Foreskin keratinocyte (primary cell): ENCODE measurements at places on chromosomes 5 and 9. TPM values are rescaled to one million over a fixed set of nuclear protein-coding genes. Genes with fewer than 3 reads are reported as not detected.
A peak's percentile ranks its signal among the peaks of the same experiment; 100 is the strongest.

The STXBP1 gene
- 15.5 and 18.7 TPM in 2 replicates for polyA plus RNA-seq

The KIF4B gene
- polyA plus RNA-seq = not detected in 2 replicates

The C5orf58 gene
- polyA plus RNA-seq = not detected in 2 replicates

The IRX4 gene
- polyA plus RNA-seq = 22.0 and 32.8 TPM in 2 replicates

The DIPK1B gene
- polyA plus RNA-seq = 0.18 and 0.19 TPM in 2 replicates

The TSSK1B gene
- not detected in 2 replicates for polyA plus RNA-seq

GRCh38 chr9:126154869-126155268, 171.8 kb upstream of the MVB12B start:
- DNase-seq = no peak

- DNase-seq = no peak
These were observed 249.3 kb upstream of the DMRT1 start for GRCh38 chr9:592225-592624.

DNA sequence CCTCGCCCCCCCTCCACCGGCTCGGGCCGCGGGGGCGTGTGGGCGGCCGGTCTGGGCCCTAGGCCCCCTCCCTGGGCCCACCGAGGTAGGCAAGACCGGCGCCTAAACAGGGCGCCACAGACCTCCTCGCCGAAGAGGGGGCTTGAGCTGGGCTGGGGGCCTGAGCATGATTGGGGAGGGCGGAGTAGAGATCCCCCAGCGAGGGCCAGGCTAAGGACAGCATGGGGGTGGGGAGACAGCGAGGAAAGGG, 108.9 kb downstream of the PSD2 start:
- DNase-seq = no peak

DNA sequence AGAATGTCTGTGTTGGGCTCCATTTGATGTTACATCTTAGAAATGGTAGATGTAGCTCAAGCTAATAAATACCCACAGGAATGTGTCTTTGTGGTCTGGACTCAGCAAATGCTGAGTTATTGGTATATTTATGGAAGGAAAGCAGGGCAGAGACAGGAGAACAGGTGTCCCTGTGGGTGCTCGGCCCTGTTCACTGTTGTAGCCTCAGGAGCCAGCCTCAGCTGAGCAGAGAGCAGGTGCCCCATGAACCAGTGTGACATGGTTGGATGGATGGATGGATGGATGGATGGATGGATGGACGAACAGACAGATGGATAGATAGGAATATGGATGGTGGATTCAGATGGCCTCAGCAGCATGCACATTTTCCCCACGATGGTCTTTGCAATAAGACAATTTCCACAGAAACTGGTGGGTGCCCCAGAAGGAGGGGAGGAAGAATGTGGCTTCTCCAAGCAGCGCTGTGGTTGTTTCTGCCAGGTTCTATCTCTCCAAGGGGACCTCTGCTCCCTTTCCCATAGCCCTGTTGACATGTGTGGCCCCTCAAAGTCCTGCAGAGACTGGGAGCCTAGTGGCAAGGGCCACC, 8.2 kb upstream of the IRF1 start:
- DNase-seq = no peak

DNA sequence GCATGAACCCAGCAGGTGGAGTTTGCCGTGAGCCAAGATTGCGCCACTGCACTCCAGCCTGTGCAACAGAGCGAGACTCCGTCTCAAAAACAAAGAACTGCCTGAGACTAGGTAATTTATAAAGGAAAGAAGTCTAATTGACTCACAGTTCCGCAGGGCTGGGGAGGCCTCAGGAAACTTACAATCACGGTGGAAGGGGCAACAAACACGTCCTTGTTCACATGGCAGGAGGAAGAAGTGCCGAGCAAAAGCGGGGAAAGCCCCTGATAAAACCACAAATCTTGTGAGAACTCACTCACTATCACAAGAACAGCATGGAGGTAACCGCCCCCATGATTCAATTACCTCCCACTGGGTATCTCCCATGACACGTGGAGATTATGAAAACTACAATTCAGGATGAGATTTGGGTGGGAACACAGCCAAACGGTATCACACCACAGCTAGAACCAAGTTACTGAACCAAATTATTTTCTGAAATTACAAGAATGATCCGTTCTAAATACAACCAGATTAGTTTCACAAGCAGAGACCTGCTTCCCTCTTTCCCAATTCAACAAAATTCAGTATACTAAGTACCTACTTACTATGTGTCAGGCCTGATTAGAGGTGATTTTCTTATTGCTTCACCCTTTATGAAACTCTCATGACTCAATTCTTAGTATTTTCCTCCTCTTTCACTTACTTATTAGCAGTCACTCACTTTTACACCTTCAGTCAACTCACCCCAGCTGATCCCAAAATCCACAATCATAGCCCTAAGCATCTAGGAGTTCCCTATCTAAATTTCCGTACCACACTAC, 8.4 kb downstream of the UBTD2 start:
- DNase-seq = peak; percentile 92

DNA sequence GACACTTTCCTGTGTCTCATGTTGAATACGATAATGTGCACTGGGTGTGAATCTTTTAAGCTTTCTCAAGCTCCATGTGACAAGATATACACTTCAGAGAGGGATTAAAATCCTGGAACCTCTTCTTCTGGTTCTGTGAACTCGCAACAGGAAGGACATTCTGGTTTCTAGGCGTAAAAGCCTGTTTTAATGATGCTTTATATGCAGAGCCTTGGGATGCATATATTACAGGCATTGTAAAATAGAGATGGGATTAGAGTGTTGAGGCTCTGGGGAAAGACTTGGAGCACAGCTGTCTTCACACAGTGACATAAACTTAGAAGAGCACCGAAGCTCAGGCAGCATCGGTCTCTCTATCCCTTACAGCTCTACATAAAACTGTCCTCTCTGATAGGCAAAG, 107.7 kb upstream of the SV2C start:
- DNase-seq = no peak

DNA sequence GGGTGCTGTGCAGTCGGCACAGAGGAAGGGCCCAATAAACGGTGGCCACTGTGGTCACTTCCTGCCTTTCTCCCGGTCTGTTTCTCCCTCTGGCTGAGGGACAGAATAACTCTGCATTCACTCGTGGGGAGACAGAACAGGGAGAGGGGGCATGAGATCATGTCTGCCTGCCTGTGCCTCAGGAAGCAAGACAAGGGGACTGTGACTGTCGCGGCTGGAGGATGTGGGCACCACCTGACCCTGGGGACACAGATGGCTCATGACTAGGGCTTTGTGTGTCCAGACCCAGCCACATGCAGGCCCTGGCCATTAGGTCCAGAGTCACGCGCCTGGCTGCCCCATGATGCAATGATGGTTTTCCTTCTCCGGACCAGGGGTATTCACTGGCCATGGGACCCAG, 5.8 kb downstream of the TRUB2 start:
- no peak for DNase-seq

DNA sequence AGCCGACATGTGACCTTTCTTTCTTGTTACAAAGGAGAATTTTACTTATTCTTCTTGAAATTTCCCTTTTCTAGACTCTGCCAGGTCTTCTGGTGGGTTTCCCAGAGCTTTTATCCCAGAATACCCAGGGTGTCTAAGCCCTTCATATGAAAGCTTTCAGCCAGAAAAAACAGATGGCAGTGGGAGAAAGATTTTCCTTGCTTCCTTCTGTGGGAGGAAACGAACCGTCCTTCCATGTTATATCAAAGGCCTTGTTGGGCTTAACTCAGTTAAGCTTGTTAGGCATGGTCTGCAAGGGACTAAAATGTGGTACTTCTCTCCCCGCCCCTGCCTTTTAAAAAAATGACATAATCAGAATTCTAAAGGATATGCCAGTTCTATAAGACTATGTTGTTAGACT, 47.5 kb downstream of the SPATA31D1 start:
- no peak for DNase-seq

DNA sequence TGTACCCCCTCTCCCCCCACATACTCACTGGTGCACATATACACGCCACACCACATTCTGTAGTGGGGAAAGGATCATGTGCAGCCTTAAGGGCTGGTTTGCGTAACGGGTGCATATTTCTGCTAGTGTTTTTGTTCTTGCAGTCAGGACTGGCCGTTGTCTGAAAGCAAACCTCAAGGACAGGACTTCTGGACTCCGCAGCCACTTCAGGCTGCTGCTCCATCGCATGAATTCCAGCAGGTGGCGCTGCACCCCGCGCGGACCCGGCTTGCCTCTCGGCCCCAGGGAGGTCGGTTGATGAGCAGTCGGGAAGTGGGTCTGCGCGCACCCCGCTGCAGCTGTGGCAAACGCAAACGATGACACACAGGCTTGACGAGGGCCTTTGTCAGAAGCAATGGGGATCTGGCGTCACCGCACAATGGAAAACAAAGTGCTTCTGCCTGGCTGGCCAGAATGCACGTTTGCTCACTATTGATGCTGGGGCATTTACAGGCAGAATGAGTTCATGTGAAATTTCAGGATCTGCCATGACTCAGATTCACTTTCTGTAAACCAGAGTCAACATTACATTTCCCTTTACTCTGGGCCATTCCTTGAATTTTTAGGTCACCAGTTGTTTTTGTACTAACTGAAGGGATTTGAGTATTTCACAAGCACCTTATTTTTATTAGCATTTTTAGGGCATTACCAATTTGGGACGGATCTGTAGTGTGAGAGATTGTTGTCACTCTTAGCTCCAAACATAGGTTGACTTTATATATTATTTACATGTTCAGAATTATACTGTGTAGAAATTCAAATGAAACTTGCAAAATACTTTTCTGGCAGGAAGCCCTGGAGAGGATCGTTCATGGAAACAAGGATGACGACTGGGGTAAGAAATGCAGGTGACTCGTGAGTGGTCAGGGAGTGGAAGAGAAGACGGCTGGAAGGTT, 36.4 kb upstream of the GLRX start:
- peak; percentile 95 for DNase-seq

DNA sequence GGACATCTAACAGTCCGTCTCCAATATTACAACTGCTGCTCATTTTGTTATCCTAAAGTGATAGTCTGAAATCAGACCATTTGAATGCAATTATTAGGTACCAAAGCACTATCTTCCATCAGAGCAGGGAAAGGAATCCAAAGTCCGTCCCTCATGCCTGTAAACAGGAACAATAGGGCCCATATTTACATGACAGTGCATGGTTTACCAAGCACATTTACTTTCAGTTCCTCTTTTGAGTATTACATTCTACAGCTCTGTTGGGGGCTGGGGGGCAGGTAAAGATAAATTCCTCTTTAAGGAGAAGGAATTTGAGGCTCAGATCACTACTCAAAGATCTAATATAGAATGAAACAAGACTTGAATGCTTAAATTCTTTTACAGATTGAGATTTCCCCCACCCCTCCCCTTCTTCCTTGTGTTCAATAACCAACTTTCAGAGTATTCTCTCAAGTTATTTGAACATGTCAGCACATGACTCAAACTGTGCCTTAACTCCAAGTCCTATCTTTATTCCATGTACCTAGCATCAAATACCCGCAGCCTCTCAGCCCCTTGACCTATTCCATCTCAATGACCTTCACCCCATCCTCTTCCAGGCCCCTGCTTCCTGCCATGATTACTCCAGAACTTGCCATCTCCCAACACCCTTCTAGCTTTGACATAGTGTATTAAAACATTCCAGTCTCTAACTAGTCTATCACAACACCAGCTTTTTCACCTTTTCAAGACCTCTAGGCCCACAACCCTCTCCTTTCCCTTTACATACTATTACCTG, 71.0 kb downstream of the BRINP1 start:
- no peak for DNase-seq

GRCh38 chr5:36569491-36569890, 36.9 kb upstream of the SLC1A3 start:
- no peak for DNase-seq

GRCh38 chr9:96478829-96479371, 28.9 kb downstream of the HABP4 start:
- peak; percentile 2 for DNase-seq

DNA sequence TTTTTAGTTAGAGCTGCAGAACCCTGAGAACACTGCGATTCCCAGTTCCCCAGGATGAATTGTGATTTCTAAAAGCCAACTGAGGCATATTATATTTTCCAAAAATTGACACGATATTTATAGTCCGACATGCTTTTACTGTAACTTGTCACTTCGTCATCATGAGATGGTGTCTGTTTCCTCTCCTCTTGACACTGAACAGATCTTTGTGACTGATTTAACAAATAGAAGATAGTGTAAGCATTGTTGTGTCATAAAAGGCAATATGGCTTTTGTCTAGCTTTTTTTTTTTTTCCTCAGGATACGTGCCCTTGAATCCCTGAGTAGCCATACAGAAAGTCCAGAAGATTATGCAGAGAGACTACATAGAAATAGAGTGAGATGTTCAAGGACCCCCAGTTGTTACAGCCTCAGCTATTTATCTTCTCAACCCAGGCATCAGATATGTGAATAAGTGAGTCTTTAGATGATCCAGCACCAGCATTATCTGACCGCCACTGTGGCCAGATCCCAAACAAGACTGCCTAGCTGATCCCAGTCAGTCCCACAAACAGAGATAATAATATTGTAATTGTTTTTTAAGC, 27.8 kb upstream of the CCL21 start:
- no peak for DNase-seq

GRCh38 chr5:173562451-173562850, 54.0 kb downstream of the BOD1 start:
- DNase-seq = peak; percentile 73
